Fibroblast of lung (primary cell): ENCODE measurements at places on chromosomes 3 and 15. TPM values are rescaled to one million over a fixed set of nuclear protein-coding genes. Genes with fewer than 3 reads are reported as not detected.

- no peak overlapping the region for H3K4me3 ChIP-seq
- H3K27me3 ChIP-seq: no peaks in the 10 kb centered on the region
- no peaks in the 10 kb centered on the region for H3K36me3 ChIP-seq
- DNase-seq: no peak
- no peaks in the 10 kb centered on the region for H3K4me1 ChIP-seq
These were observed 70.1 kb downstream of the HOMER2 start for GRCh38 chr15:82882273-82882928.

GRCh38 chr15:39054128-39054732 is 489.6 kb upstream of the RASGRP1 start:
- H3K4me1 ChIP-seq: no peaks in the 10 kb centered on the region
- no peak overlapping the region for H3K27ac ChIP-seq
- H3K4me3 ChIP-seq: no peak overlapping the region
- H3K27me3 ChIP-seq: no peaks in the 10 kb centered on the region
- no peak for DNase-seq

ZNF662 gene
- 3.3 and 5.6 TPM in 2 replicates for total RNA-seq

SEMA3G gene
- total RNA-seq: under 0.01 and 0.17 TPM in 2 replicates

DNA sequence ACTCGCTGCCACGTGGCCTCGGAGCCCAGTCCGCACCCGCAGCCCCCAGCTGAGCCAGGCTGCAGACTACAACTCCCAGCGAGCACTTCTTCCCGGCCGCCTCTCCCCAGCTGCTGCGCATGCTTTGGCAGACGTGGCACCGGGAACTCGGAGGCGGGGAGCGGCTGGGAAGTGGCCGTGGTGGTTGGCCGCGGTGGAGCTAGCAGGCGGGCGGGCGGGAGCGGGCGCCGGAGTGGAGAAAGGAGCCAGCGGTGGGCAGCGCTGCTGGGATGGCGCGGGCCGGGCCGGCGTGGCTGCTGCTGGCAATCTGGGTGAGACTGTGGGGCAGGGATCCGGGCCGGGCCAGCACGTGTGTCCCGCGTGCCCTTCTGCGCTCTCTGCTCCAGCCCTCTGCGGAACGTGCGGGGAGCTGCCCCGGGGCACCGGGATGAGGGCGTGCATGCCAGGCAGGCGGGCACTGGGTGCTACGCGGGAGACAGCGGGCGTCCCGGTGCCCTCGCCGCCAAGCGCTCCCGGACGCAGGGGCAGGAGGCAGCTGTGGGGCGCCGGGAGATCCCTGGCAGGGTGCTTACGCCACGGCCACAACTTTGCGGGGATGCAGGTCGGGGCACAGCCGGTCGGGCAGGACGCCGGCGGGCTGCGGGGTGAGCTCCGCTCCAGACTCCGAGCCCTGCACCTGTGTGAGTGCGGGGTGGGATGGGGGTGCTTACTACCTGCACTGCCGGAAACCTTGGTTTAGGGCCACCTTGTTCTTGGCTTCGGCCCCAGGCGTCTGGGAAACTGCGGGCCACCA is at the start of gene PDIA5:
TSS of gene PDIA5 (plus strand) at position 130 of the 793 bp plus-strand sequence. CDS start at position 270, 140 bp downstream.
- H3K27ac ChIP-seq: peak within 1 kb of the TSS; percentile 78
- no peaks in the 10 kb centered on the region for H3K27me3 ChIP-seq
- peaks cover 2% of the 10 kb centered on the region for H3K4me1 ChIP-seq
- DNase-seq: peak; percentile 85
- H3K4me3 ChIP-seq: peak within 1 kb of the TSS; percentile 69
- H3K36me3 ChIP-seq: no peaks in the 10 kb centered on the region

CLASP2 gene
- total RNA-seq: 42.1 and 62.6 TPM in 2 replicates

UBAP1L gene
- total RNA-seq: 0.99 and 1.0 TPM in 2 replicates

TRIM42 gene
- not detected in 2 replicates for total RNA-seq

DNA sequence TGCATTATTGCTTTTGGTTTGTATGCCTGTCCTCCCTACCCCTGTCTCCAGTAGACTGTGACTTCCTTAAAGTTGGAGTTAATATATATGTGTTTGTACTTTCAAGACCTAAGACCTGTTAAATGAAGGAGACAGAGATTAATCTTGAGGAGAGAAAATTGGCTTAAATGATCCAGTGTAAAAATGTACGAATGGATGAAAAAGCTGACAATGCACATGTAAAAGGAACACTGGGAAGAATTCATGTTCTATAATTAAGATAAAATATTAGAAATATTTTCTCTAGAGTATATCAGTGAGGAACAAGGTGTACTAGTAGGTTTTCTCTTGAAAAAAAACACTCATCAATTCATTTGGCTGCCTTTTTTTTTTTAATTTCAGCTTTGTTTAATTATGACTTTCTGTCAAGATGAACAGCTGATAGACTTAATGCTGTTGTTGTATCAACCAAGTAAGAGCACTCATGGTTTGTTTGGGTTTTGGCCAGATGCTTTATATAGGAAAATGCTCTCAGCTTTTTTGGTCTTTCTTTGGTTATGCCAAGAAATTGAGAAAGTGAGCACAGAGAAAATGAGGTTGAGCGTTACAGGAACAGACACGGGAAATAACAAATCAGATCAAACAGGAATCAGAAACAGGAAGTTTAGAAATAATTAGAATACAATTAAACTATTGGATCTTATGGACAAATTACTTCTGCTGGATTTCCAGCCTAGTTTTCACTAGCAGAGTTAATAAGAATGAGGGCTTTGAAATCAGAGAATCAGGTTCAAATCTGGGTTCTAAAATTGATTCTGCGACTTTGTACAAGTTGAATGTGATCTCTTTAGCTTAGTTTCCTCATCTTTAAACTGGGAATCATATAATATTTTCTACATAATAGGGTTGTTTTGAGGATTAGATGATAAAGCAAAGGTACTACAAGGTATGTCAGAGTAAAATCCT is 38.3 kb upstream of the AADAC start:
- no peaks in the 10 kb centered on the region for H3K36me3 ChIP-seq
- H3K27me3 ChIP-seq: no peaks in the 10 kb centered on the region
- DNase-seq: no peak
- H3K27ac ChIP-seq: no peak overlapping the region
- H3K4me3 ChIP-seq: no peak overlapping the region

DNA sequence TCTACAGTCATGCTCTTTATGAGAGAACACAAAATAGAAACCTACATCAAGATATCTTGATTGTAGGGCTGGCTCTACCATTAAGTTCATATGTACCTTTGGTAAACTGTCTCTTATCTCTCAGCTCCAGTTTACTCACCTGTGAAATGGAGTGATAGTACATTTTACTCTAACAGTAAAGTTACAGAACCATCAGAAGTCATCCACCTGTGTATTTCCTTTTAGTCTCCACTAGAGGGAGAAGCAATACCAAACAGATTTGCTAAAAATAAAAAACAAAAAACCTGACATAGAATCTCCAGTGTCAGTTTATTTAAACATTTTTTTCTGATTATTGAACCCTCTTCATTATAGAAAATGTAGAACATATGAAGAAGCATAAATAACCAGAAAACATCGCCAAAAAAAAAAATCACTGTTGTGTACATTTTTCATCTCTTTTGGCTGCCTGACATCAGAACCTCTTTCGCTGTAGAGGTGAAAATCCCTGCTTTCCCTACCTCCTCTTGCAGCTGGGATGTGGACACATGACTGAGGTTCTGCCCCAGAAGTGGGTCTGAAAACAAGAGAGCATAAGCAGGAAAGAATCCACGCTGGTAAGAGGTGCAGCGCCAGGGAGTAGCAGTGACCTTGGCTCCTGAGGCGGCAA is 48.7 kb upstream of the WDR72 start:
- no peaks in the 10 kb centered on the region for H3K4me1 ChIP-seq
- H3K27me3 ChIP-seq: no peaks in the 10 kb centered on the region
- no peaks in the 10 kb centered on the region for H3K36me3 ChIP-seq
- H3K4me3 ChIP-seq: no peak overlapping the region
- no peak overlapping the region for H3K27ac ChIP-seq

- no peaks in the 10 kb centered on the region for H3K36me3 ChIP-seq
- H3K4me3 ChIP-seq: no peak overlapping the region
- peaks cover 2% of the 10 kb centered on the region for H3K4me1 ChIP-seq
- no peaks in the 10 kb centered on the region for H3K27me3 ChIP-seq
- DNase-seq: peak; percentile 9
These were observed 249.3 kb upstream of the THBS1 start for GRCh38 chr15:39331584-39331983.

DNA sequence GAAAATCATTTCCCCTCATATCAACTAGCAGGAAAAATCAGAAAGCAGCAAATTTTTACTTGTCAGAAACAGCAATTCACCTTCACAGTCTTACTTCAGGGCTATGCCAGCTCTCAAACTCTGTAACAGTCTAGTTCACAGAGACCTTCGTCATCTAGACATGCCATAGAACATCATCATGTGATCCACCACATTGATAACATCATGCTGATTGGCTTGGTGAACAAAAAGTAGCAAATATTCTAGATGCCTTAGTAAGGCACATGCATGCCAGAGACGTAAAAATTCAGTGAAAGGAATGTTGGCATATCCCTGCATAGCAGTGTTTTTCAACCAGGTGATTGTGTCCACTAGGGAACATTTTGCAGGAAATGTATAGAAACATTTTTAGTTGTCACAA is 8.6 kb upstream of the SCAPER start:
- H3K4me1 ChIP-seq: no peaks in the 10 kb centered on the region
- peaks cover 8% of the 10 kb centered on the region for H3K27me3 ChIP-seq
- no peak overlapping the region for H3K27ac ChIP-seq
- no peak overlapping the region for H3K4me3 ChIP-seq
- no peaks in the 10 kb centered on the region for H3K36me3 ChIP-seq
- no peak for DNase-seq

MAP6D1 gene
- total RNA-seq: 0.51 and 0.83 TPM in 2 replicates

CELF6 gene
- total RNA-seq: 0.17 and 0.26 TPM in 2 replicates

DNA sequence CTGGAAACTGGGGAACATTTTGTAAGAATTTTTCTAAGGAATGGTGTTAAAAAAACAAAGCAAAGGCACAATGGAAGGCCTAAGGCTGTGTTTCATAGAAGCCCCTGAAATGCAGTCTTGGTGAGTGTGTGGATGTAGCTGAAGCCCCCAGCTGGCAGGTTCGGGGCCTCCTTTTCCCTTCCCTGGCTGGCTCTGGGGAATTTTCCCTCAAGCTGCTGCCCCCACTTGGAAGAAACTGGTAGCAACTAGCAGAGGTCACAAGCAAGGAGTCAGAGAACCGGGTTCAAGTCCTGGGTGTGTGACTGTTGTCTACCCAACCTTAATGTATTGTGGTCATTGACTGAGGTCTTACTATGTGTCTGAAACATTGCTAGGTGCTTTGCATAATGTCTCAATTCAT is 85.3 kb upstream of the MYZAP start:
- no peaks in the 10 kb centered on the region for H3K4me1 ChIP-seq
- H3K36me3 ChIP-seq: no peaks in the 10 kb centered on the region
- no peak overlapping the region for H3K4me3 ChIP-seq
- DNase-seq: no peak

DNA sequence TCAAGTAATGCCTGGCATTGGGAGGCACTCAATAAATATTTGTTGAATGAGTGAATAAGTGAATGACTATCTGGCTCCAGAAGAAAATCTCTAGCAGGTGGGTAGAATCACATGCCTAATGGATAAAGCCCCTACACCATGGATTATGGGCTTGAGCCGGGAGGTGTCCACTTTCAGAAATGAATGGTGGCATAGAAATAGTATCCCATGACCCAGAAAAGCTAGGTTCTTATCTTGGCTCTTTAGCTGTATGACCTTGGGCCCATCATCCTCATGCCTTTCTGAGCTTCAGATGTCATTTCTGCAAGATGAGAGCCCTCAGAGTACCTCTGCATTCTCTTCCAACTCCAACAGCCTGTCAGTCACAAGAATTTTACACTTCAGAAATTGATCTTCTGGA is 37.3 kb upstream of the TNIK start:
- H3K4me1 ChIP-seq: no peaks in the 10 kb centered on the region
- no peaks in the 10 kb centered on the region for H3K36me3 ChIP-seq
- H3K4me3 ChIP-seq: no peak overlapping the region
- H3K27ac ChIP-seq: no peak overlapping the region

DNA sequence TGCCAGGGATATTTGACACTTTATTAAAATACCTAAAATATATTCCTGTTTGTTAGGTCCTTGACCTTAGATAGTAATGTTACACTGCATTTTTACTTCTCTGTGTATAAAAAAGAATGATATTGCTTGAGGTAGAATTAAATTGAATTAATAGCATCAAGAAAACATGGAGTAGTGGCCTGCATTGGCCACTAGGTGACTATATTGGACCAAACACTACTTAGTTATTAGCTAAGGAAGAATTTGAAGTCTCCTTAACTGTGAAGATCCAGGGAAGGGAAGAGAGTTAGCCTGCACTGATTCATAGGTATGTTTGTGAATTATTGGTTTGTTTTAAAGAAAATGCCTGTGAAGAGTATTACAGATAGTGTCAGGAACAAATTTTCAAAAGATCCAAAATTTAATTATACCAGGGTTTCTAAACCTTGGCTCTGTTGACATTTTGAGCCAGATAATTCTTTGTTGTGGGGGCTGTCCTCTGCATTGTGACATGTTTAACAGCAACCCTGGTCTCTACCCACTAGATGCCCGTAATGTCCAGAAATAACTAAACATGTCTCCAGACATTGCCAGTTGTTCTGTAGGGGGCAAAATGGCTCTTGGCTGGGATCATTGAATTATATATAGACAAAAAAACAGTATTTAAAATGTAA is 103.6 kb upstream of the THSD4 start:
- peak; percentile 69 for DNase-seq
- H3K27me3 ChIP-seq: no peaks in the 10 kb centered on the region
- H3K36me3 ChIP-seq: no peaks in the 10 kb centered on the region
- peaks cover 2% of the 10 kb centered on the region for H3K4me1 ChIP-seq
- H3K4me3 ChIP-seq: no peak overlapping the region

GRCh38 chr3:111326144-111326995 is 215.6 kb upstream of the CD96 start:
- H3K4me1 ChIP-seq: no peaks in the 10 kb centered on the region
- H3K27me3 ChIP-seq: no peaks in the 10 kb centered on the region
- H3K36me3 ChIP-seq: no peaks in the 10 kb centered on the region
- H3K4me3 ChIP-seq: no peak overlapping the region
- no peak overlapping the region for H3K27ac ChIP-seq

DNA sequence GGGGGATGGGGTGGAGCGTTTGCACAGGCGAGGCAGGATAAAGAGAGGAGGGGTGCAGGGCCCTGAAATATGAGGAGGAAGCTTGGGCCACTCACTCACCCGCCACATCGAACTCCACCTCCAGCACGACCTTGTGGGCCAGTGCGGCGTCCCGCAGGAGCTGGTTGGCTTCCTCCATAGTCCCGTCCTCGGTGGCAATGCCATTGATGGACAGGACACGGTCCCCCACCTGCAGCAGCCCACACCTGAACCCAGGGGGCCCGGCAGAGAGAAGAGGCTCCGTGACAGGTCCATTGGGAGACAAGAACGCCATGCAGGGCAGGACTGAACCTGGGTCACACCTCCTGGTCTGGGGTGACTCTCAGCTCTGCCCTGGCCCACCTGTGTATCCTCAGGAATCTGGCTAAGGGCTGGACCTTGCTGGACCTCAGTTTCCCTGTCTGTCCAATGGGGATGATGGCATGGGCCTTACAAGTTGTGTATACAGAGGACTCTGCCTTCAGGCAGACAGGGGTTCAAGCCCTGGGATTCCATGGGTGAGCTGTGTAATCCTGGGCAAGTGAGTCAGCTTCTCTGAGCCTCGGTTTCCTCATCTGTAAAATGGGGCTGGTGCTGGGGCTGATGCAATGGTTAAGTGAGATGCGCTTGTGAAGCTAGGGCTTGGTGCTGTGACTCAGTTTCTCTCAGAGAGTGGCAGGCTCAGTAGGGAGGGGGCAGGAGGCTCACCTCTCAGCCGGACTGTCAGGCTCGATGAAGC is 26.4 kb downstream of the GRIP2 start:
- no peak overlapping the region for H3K4me3 ChIP-seq
- no peaks in the 10 kb centered on the region for H3K36me3 ChIP-seq
- H3K27me3 ChIP-seq: no peaks in the 10 kb centered on the region
